ENCODE measurements at places on chromosomes 3 and 15.

GRCh38 chr15:29670998-29671981, 151.0 kb downstream of the TJP1 start:
- no peak for DNase-seq

DNA sequence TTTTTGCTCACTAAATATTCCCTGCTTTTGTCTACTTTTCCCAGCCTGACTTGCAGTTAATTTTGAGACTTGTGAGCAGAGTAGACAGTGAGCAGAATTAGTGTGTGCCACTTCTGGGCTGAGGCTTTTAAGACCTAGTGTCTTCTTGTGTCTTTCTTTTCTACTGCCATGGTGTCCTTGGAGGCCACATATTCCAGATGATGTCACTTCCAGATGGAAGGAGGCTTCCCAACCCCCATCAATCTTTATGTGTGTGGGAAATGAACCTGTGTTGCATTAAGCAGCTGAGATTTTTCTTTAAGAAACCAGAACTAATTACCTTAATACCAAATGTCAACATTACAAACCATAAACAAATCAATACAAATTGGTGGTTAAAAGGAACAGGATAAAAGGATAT, 774.7 kb upstream of the ROBO1 start:
- no peak for DNase-seq

GRCh38 chr15:74375303-74375693, 7.9 kb upstream of the CYP11A1 start:
- DNase-seq, result peak; percentile 84

DNA sequence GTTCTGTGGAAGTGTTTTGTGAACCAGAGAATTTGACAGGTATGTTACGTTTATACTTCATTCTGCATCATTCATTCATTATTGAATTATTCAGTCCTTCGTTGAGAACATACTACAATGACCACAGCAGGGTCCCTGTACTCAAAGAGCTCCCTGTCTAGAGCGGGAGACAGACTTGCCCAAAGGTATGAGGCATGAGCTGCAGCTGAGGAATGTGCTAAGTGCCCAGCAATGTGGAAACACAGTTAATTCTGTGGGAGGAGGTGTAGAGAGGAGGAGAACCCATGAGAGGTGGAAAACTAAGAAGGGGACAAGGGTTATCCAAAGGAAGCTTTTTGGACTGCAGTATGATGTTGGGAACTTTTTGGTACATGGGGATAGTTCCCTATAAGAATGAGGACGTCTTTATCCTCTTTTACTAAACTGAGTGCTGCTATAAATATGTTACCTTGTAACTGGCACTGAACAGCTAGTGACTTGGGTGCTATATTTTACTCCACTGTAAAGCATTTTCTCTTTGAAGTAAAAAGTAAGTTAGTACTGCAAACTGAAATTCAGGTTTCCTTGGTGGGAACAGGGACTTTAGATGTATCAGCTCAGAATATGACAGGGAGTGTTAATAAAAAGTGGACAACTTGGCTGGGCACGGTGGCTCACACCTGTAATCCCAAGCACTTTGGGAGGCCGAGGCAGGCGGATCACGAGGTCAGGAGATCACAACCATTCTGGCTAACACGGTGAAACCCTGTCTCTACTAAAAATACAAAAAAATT, 5.7 kb downstream of the SMAD3 start:
- DNase-seq, result no peak

- DNase-seq, result no peak
Measured at GRCh38 chr15:22259881-22260421, 179.6 kb downstream of the OR4M2 start.

DNA sequence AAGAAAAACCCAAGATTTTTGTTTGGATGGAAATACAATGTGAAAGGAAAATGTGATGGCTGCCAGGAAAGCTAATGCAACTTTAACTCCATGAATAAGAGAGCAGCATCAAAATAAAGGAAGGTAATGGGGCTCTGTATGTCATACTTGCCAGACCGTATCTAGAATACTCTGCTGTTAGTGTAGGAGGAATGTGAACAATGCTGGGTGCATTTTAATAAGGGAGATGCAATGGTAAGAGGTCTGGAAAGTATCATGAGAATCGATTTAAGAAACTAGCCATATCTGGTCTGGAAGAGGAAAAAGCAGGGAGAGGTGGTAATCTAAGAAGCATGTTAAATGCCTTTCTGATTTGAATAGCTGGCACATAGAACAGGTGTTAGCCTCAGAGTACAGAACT, 239.6 kb downstream of the GBE1 start:
- DNase-seq, result no peak

- DNase-seq, result no peak
Measured at GRCh38 chr15:73493922-73494321, 51.0 kb downstream of the REC114 start.

DNA sequence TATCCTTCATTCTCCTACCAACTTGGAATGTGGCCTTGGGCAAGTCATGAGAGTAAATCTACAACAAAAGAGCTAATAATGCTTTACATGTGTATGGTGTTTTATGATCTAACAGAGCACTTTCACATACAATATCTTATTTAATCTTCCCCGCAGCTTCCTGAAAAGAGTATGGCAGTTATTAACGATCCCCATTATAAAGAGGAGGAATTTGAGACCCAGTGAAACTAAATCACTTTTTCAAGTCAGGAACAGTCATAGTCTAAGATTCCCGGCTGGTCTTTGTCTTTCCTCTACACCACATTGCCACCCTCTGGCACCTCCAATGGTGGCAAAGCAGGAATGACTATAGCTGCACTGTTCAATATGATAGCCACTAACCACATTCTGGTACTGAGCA, 69.7 kb upstream of the CMSS1 start:
- no peak for DNase-seq

GRCh38 chr15:69394556-69395282, 19.4 kb upstream of the KIF23 start:
- DNase-seq, result peak; percentile 91

- no peak for DNase-seq
Measured at GRCh38 chr3:23981955-23982354, 36.9 kb downstream of the NR1D2 start.

DNA sequence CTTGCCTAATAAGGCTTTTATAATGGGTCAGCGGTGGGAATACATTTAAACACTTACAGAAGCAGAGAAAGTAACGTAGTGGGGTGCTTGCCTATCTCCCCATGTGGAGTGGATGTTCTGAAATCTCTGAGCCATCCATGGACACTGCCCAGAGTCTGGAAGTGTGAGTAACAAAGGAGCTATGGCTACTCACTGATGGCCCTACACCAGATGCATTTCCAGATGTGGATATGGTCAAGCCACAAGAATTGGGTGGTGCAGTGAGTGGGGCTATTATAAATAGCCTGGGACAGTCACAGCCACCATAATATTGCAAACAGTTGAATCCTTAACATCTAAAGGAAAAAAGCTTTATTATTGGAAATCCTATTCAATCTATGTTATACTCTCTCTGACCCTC, 96.6 kb downstream of the CGNL1 start:
- DNase-seq, result no peak

- DNase-seq, result no peak
Measured at GRCh38 chr15:66001717-66002426, 132.6 kb downstream of the RAB11A start.

DNA sequence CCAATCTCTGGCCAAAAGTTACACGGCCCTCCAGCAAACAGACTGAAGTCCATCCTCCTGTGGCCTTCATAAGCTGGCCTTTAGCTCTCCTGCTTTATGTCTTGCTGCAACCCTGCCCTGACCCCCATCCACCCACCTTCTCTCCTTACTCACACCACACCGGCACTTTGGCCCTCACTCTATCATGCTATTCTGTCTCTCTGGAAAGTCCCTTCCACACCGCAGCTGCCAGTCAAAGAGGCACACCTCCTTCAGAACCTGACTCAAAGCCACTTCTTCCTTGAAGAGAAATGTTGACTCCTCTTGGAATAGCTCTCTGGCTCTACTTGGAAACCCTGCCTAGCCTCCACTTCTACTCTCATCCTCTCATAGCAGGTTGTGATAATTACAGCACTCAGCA, 4.5 kb downstream of the GPR156 start:
- DNase-seq, result no peak

DNA sequence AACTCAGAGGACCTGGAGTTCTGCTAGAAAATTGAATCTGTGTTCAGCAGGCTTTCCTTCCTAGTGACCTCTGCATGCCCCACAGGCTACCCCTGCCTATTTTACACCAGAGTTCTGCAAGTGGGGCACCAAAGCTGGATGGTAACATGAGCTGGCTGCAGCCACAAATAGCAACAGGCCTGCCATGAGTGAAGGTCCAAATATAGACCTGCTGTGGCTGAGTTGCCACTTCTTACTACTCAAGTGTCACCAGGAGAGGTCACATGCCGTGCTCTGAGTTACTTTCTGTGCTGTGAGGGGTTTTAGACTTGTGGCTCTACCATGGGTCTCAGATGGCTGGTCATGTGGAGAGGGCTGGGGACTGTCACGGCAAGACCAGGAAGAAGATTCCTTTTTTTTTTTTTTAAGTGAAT, at the start of gene FSD2:
FSD2 (minus strand) TSS at position 76 of the 413 bp plus-strand sequence. CDS start 18,679 bp downstream, outside the sequence.
- peak; percentile 45 for DNase-seq

- DNase-seq, result no peak
Measured at GRCh38 chr15:76460871-76461270, 124.3 kb downstream of the ISL2 start.

GRCh38 chr3:49869525-49870126, at the start of gene CAMKV:
Gene CAMKV, minus strand, starts transcription at chr3:49869906. Its CDS starts 7,518 bp downstream, at chr3:49862388.
- DNase-seq, result peak; percentile 66

- DNase-seq, result no peak
Measured at GRCh38 chr3:193757457-193757856, 164.4 kb downstream of the OPA1 start.

DNA sequence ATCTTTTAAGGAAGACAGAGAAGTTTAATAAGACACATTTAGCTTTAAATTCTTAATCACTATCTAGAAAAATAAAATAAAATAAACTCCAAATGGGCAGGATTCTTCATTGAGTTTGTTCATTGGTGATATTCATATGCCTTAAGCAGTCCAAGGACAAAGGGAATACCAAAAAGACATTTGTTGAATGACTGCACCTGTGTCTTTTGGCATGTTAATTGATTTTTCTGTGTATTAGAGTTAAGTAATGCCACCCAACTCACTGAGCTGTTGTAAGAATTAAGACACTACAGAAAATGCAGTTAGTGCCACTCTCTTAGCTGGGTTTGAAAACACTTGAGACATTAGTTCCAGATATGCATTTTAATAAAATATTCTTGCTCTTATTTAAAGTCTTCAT, 683.6 kb upstream of the ROBO1 start:
- DNase-seq, result no peak

DNA sequence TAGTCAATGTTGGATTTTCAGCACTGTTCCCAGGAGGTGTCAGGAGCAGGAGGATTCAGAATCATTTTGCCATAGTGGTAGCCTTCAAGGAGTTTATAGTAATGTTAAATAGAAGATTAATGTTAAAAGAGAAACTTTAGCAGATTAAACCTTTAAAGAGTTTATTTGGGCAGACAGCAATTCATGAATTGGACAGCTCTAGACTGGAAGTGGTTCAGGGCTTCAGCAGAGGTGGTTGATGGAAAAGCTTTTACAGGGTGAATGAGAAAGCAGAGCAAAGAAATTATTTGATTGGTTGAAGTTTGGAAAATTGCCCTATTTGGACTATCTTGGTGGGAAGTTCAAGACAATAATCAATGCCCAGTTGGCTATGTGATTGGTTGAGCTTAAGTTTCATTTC, 416.6 kb upstream of the TBL1XR1 start:
- DNase-seq, result no peak
